ENCODE measurements at places on chromosomes 12 and 14.

DNA sequence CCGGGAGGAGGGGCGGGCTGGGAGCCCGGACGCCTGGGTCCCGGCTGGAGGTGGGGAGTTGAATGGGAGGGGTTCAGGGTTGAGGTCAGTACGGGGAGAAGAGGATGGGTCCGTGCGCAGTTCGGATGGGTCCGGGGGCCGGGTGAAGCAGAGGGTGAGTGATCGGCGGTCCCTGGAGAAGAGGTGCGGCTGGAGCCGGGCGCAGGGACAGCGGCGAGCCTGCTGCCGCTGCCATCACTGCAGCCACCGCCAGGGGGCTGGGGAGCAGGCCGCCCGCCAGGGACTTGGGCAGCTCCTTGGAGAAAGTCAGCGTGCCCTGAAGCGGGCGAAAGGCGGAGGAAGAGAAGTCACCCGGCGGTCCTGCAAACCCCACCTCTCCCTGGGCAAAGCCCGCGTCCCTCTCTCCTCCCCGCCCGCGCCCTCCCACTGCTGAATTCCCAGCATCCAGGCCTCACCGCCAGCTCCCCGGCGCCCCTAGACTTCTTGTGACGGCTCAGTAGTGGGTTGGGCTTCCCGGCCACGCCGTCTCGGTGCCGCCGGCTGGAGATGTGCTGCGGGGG, 6.0 kb upstream of the GPR84 start:
- no peak for DNase-seq

GRCh38 chr14:68550338-68550715, 242.5 kb downstream of the ZFP36L1 start:
- DNase-seq = no peak

DNA sequence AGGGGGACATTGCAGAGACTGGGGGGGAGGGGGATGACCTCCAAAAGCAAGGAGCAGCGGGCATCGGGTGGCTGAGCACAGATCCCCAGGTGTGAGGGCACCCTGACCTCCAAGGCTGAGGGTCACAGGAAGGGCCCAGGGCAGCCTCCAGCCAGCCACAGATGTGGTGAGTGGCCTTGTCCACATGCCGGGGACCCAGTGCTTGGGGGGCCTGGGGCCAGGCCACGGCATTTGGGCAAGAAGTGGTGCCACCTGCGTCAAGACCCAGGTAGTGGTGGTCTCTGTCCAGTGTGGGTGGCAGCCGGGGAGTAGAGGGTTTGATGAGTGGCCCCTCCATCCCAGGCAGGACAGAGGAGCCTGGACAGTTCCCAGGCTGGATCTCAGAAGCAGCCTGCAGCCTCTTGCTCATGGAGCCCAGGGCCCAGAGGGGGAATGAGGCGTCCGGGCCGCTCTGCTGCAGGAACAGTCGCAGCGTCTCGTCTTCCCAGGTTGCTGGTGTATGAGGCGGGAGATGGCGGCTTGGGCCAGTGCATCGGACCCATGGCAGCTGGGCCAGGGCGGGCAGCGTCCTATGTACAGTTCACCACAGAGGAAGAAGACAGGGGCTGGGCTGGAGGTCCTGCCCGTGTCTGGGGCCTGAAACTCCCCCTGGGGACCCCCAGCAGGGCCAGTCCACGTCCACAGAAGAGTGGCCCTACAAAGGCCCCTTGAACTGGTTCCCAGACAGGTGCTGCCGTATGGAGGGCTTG, 33.5 kb downstream of the CCNK start:
- DNase-seq = no peak

DNA sequence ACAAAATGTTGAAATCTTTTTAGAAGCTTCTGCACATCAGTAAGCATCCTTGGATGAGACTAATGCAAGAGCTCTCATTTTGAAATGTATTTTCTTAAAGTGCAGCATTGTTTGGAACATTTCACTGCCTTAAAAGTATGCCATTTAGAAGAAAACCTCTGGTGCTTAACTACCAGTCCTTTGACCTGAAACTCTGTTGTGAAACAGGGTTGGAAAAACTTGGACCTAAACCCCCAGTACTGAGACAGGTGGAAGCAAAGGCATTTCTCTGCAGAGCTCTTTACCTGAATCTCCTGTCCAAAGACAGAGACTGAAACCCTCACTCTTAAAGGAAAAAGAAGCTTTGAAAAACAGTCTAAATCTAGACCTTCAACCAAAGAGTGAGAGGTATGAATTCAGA, 207.2 kb downstream of the NUBPL start:
- DNase-seq = no peak

DNA sequence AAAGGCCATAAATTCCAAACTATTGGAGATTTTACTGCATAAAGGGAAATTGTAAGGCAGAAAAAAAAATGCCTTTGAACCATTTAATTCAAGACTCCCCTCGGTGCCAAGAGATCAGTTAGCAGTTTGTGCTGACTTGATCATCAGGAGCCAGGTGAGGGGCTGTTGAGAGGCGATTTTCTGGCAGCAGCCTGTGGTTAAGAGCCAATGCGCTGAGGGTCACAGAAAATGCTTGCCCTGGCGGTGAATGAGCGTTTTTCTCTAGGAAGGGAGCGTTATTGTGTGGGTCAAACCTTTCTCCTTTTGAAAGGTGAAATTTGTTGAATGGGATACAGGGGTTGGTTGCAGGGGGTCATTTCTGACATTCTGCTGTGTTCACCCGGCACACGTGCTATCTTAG, 4.7 kb downstream of the SRRM4 start:
- DNase-seq = no peak

DNA sequence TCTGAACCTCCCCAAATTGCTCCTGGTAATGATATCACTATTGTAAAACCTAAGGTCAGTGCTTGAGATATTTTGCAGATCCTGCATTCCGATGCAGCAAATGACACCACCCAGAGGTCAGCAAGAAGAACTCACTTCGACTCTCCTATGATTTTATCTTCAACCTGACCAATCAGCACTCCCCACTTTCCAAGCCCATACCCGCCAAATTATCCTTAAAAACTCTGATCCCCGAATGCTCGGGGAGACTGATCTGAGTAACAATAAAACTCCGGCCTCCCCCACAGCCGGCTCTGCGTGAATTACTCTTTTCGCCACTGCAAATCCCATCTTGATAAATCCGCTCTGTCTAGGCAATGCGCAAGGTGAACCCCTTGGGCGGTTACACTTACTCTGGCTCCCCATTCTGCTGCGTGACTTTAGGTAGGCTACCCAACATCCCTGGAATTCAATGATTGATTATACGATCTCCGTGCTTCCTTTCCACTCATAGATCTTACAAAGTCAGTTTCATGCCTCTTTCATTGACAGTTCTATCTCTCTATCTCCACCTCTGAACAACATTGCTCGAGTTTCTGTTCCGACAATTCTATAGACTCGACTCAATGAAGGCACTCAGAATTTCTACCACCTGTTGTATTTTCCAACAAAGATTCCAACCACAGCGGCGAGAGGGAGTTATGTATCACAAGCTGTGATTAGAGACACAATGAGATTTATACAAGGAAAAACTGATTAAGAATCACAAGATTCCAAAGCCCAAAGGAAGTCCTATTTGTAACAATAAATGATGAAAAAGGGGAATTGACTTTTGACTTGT, 939 bp downstream of the NPC2 start:
- no peak for DNase-seq

DNA sequence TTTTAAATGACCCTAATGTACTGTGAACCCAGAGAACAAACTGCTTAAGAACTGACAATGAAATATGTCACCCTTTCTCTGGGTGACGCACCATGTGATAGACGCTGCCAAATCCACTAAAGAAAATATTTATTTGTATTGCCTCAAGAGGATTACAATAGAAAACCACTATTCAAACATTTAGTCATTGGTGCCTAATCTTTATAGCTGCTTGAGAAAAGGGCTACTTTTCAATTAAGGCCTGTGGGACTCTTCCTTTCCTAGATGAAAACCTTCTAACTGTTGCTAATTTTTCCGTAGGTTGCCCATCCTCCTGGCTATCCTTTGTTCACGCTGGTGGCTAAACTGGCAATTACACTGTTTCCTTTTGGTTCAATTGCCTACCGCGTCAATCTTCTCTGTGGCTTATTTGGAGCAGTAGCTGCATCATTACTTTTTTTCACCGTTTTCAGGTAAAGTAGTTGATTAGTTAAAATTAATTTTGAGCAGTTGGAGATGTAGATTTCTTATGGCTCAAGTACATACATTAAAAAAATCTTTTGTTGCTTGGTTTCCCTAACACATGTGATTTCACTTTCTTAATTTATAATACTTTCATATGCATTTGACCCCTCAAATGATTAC, 6.0 kb downstream of the TMEM260 start:
- no peak for DNase-seq

Measured in activated T-helper 1 cell treated with Interleukin-2 at 50 U/mL for 16 hours (primary cell).